ENCODE measurements at places on chromosomes 11 and 22.

DNA sequence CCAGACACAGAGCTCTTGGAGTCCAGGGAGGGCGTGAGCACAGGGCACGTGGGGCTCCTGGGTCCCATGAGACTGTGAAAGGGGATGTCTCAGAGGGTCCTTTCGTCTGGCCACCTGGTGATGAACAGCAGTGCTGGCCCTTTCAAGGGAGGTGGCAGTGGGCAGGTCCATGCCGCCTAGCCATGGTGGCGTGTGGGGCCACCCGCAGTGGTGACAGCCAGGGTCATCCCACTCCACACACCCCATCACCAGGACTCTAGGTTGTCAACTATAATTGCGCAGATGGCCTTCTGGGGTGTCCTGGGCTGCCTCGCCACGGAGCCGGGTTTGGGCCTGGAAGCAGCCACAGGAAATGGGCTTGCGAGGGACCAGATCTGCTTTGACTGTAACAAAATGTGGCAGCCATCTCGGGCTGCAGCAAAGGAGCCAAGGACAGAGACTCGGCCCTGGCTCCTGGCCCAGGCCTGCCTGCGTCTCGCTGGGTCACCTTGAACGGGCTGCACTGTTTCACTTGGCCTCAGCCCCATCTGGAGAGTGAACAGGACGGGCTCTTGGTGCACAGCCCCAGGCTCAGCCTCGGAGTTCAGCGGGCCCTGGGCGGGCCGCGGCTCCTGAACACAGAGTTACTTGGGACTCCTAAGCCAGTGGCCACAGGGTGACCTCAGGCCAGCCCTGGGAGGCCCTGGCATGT lies 1350.5 kb downstream of the BRD1 start:
- no peak for DNase-seq

GRCh38 chr11:10645212-10645795 lies 48.3 kb downstream of the IRAG1 start:
- no peak for DNase-seq

DNA sequence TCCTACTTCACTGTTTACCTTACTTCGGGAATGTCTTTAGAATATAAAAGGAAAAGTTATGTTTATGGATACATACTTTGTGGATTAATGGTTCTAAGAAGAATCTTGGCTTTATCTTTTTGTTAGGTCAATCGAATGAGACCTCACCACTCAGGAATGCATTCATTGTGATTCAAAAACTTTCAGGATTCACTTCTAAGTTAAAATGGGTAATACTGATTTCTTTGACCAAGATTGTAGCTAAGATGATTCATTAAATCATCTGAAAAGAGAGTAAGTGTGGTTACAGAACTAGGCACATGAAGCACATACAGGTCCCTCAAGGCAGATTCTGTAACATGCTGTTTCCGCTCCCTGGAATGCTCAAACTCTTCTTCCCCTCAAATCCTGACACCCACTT lies 716.4 kb downstream of the KCNA4 start:
- no peak for DNase-seq

DNA sequence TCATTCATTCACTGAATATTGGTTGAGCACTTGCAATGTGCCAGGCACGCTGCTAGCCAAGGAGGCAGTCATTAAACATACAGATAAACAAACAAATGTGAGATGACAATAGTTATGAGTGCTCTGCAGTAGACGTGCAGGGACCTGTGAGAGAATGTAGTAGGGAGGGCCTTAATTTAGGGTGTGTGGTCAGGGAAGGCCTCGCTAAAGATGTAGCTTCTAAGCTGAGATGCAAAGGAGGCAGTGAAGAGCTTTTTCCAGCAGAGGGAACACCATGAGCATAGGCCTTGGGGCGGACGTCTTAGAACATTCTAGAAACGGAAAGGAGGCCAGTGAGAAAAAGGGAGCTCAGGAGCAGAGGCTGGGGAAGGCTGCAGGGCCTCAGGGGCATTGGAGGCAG lies 789 bp upstream of the NCF4 start:
- no peak for DNase-seq

DNA sequence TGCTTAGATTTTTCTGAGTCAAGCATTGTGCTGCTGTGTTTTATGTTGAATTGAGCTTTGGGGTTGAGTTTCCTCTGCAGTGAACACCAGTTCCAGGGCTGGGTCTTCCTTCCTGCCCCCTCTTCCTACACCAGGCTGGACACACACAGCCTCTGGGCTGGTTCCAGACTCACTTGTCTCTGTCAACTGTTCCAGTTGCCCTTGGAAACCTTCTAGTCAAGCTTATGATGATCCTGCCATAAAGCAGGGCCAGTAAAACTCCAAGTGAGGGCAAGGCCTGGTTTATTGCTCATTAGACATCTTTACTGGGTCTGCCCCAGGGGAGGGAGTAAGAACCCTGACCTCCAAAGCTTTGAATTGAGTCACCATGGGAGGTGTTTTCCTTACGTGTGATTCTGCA lies 61.1 kb downstream of the KIAA1671 start:
- no peak for DNase-seq

DNA sequence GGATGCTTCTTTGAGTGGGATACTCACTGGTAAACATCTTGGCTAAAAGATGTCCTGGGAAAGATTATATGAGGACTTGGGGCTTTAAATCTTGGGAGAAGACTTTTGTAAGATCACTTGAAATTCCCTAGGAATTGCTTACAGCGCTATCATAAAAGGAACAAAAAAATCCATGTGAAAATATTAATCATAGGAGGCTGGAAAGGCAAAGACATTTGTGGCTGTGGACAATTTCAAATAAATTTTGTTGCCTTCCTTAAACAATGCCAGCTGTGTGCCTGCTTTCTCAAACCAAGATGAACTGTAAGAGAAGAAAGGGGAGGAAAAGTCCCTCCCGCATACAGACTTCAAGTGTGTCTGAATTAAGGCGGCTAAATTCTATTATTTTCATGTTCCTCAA lies 75.6 kb downstream of the SNX19 start:
- no peak for DNase-seq

All from NCI-H524 treated with DMSO at 0.1 percent for 48 hours (cell line).